ENCODE measurements at places on chromosomes 12 and 14.

GRCh38 chr12:70598467-70599193, 38.6 kb downstream of the PTPRB start:
- peak; percentile 79 for DNase-seq

DNA sequence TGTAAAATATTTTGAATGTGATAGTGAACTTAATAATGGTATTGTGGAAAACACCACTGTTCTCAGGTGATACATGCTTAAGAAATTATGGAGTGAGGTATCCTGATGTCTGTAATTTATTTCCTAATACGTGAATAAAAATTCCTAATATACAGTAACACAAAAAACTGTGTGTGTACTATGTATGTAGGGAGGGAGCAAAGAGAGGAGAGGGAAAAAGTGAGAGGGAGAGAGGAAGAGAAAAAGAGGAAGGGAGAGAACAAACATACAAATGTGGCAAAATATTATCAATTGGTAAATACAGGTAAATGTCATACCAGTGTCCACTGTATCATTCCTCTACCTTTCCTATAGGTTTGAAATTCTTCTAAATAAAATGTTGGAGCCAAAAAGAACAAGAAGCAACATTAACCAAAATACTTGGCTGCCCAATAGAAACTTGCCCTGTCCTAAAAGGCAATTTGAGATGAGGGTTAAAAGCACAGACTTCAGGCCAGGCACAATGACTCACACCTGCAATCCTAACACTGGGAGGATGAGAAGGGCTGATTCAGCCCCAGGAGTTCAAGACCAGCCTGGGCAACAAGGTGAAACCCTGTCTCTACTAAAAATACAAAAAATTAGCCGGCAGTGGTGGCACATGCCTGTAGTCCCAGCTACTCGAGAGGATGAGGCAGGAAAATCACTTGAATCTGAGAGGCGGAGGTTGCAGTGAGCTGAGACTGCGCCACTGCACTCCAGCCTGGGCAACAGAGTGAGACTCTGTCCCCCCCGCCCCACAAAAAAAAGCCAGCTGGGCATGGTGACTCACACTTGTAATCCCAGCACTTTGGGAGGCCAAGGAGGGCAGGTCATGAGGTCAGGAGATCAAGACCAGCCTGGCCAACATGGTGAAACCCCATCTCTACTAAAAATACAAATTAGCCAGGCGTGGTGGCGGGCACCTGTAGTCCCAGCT, 14.5 kb downstream of the R3HDM2 start:
- no peak for DNase-seq

DNA sequence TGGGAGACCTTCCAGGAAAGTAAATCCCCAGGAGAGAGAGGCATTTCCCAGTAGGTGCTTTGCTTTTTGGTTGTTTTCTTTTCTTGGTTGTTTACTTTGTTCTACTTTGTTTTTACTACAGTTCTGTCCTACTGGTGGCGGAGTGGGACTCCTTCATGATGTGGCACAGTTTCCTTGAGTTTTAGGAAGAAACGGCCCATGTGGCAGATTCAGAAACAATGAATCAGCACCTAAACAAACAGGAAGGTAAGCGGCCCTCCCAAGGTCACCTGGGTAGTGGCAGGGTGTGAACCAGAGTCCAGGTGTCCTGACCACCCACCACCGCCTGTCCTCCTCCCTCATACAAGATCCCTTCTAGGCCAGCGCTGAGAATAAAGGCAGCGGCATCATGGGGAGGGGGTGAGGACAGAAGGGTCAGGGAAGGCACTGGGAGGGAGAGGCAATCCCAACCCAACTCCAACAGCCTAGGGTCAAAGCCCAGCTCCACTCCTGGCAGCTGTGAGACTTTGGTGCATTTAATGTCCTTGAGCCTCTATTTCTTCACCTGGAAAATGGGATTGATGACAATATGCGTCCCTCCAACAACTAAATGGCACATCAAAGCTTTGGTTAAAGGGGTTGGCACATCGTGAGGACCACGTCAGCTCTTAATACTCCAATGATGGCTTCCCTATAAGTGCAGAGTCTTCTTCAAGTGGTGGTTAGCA, 111.5 kb upstream of the BCL2L14 start:
- no peak for DNase-seq

- DNase-seq = no peak
Observed at GRCh38 chr12:3904999-3905398, 31.8 kb upstream of the PARP11 start.

GRCh38 chr12:77615332-77615731, 215.4 kb upstream of the NAV3 start:
- no peak for DNase-seq

- no peak for DNase-seq
Observed at GRCh38 chr14:23624830-23625404, 11.2 kb upstream of the DHRS2 start.

GRCh38 chr12:91173124-91173523, 9.5 kb downstream of the DCN start:
- peak; percentile 57 for DNase-seq

- DNase-seq = no peak
Observed at GRCh38 chr12:123474485-123475245, 16.7 kb downstream of the SNRNP35 start.

- DNase-seq = no peak
Observed at GRCh38 chr14:47790477-47790876, 115.1 kb upstream of the MDGA2 start.

GRCh38 chr14:55957950-55958349, 160.3 kb upstream of the PELI2 start:
- no peak for DNase-seq

DNA sequence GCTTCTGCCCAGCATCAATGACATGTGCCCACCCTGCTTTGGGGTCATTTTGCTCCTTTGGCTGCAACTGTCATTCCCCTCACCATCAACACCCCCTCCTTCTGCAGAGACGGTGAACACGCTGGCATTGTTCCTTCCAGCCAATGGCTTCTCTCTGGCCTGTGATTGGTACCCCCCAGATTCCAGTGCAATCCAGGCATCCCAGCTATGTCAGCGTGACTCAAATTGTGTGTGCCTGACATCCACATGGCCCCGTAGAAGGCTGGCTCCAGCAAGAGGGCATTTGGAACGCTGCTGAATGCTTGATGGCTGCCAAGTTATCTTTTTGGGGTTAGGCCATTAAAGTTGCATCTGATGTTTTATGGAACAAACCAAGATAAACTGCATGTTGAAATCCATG, 21.0 kb upstream of the CCND2 start:
- DNase-seq = no peak

GRCh38 chr12:32049956-32050355, 56.7 kb upstream of the BICD1 start:
- no peak for DNase-seq

GRCh38 chr14:54867011-54867410, 35.6 kb downstream of the GCH1 start:
- peak; percentile 57 for DNase-seq

- DNase-seq = no peak
Observed at GRCh38 chr14:72416892-72417291, 477.0 kb downstream of the DPF3 start.

GRCh38 chr14:89397569-89398230, 19.3 kb downstream of the FOXN3 start:
- DNase-seq = no peak

DNA sequence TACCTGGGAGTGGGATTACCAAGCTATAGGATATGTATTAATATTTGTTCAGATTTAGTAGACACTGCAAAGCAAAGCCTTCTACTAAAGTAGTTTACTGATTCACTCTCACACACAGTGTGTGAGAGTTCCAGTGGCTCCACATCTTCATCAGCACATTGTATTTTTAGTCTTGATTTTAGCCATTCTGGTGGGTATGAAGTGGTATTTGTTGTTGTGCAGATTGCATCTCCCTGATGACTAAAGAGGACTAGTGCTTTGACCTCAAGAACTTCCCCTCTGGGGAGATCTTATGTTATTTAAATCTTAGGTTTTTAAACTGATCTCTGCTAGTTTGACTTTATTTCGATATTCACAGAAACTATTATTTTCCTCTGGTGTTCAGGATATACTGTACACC, 479.7 kb upstream of the RGS6 start:
- no peak for DNase-seq

DNA sequence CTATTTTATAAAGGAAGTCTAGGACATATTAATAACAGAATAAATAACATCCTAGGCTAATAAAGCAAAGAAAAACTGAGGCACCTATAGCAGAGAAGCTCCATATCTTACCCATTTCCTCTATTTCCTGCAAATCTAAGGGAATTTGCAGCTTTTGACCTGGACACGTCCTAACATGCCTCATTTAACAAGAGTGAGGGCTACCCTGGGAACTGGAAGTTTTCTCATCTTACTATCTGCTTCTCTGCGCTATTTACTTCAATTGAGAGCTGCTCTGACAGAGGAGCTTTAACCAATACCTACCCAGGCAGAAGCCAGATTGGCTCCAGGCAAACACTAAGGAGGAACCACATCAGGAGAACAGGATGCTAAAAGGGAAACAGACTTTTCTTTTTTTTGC, 5.7 kb downstream of the YBX3 start:
- no peak for DNase-seq

DNA sequence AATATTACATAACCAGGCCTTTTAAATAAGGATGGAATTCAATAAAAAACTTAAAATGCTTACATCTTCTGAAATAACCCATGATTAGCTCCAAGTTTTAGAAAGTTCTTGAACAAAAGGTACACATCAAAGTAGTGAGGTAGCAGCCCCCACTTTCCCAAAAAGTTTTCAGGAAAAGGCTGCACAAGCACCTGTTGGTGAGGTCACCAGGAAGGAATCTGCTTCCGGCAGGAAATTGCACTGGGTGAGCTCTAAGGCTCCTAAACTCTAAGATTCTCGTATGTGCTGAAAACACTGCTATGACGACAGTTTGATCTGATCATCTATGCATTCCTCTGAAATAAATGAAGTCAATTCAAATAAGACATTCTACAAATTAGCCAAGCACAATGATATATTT, 34.3 kb upstream of the TTC7B start:
- peak; percentile 63 for DNase-seq

- DNase-seq = no peak
Observed at GRCh38 chr12:53501615-53502181, 615 bp downstream of the TARBP2 start.

GRCh38 chr14:71327691-71328090, 420.4 kb downstream of the PCNX1 start:
- no peak for DNase-seq

DNA sequence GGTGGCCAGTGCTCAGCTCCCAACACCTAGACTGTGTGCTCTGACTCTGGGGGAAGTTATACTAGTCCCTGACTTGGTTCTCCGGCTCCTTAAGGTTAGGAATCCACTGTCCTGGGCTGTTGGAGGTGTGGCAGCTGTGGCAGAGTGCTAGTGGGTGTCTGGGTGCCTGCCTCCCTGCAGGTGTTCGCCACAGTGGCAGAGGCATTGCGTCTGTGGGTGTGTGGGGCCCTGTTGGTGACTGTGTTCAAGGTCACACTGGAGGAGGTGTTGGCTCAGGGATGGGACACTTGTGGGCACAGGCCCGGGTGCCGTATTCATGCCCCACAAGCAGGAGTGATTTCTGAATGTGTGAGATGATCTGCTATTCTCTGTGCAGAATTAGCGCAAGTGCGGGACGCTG, 467.4 kb downstream of the TMEM121 start:
- no peak for DNase-seq

GRCh38 chr14:55536204-55536708, 43.8 kb upstream of the KTN1 start:
- DNase-seq = no peak

DNA sequence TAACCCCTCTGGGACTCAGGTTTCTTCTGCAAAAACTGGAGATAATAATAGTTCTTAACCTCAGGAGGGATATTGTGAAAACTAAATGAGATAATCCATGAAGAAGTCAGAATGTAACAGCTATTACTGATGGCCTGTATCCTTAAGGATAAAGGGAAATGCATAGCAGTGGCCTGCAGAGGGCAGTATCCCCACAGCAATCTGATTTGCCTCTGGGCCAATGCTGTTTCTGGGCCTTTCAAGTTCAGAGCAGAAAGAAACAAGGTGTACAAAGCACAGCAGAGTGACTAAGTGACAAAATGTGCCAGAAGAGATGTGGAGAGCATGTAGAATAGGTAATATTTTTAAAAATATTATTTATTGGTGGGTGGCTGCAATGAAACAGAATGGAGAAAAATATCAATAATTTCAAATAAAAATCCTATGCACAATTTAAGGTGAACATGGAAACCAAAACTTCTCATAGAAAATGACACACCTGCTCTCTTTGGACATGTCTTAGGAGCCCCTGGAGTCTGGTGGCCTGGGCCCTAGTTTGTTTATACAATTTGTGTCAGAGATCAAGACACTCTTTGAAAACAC, 90.3 kb downstream of the C12orf75 start:
- DNase-seq = peak; percentile 90

GRCh38 chr12:87119713-87120112, 863.5 kb upstream of the MGAT4C start:
- no peak for DNase-seq

DNA sequence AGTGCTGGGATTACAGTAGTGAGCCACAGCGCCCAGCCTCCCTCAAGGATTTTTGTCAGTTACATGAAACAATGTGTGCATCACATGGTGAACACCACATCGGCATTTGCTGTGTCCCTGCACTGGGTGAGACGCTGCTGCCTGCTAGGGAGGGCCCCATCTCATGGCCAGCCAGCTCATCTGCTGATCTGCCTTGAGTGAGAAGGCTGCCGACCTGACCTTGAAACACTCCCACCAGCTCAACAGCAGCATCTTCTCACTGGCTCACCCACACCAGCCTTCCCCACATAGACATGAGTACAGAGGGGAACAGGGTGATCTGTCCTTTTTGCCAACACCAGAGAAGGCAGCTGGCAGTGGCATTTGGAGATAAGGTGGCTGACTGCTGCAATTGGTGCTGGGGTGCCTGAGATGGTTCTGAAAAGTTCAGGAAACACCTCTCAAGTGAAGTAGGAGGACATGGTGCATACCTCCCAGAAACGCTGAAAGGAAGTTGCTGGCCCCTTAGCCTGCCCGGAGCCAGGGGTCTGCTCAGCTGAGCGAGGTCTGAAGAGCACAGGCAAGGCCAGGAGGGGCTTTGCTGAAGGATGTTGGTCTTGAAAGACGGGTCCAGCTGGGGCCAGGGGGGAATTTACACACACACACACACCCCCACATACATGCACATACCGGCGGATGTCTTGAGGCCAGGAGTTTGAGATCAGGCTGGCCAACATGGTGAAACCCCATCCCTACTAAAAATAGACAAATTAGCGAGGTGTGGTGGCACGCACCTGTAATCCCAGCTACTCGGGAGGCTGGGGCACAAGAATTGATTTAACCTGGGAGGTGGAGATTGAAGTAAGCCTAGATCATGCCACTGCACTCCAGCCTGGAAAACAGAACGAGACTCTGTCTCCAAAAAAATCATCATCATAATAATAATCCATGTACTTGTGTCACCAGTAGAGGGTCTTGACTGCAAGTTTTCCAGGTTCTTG, 14.3 kb upstream of the PPP1R13B start:
- no peak for DNase-seq
